T-helper 1 cell (primary cell): ENCODE measurements at places on chromosomes 13 and 19.

- DNase-seq = no peak
Measured at GRCh38 chr19:30426864-30427263, 54.7 kb downstream of the ZNF536 start.

- DNase-seq = no peak
Measured at GRCh38 chr13:50224534-50224933, 209.3 kb downstream of the KCNRG start.

DNA sequence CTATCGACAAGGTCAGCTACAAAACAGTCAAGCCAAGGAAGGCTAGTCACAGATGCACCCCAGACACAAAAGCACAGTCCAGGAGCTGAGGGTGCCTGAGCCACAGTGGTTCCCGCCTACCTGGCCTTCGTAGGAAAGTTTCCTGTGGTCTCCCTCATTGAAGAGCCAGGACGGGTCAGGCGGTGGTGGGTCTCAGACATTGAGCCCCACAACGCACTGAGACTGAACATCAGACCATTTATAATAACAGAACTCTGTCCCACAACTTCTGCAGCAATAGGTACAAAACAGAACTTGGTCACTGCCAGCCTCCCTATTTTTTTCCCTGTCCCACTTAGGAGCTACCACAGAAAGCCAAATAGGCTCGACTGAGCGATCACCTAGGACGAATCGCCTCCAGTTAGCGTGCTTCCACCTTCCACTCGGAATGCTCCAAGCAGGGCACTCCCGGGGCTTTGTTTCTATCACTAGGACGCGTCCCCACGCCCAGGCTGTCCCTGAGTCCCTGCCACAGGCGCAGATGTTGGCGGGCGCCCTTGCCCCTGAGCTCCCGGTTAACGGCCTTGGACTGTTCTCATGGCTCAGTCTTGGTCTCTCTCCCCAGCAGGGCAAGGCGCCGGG, 640 bp upstream of the ZNF544 start:
- DNase-seq = no peak

GRCh38 chr13:98254513-98254912, 77.4 kb upstream of the RNF113B start:
- no peak for DNase-seq

GRCh38 chr13:45410001-45410400, 8.2 kb downstream of the SLC25A30 start:
- no peak for DNase-seq
